H1 (cell line): ENCODE measurements at places on chromosomes 2 and 18.

DNA sequence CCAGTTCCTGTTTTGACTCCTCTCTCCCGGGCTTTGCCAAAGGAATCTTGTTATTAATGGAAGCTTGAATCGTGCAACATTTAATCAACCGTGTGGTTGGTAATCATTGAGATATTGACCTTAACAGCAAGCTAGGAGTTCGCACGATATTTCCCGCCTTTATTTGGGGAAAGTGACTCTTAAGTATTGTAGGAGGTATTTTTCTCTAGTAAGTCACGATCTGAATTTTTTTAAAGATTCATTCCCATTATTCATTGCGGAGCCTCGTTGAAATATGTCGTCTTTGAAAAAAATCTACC is 663 bp downstream of the NUP35 start:
- no peak for DNase-seq

GRCh38 chr18:58951986-58952702 is 87.5 kb downstream of the ZNF532 start:
- DNase-seq: no peak

- DNase-seq: no peak
These were observed 816.2 kb downstream of the MBD2 start for GRCh38 chr18:53408271-53408670.

DNA sequence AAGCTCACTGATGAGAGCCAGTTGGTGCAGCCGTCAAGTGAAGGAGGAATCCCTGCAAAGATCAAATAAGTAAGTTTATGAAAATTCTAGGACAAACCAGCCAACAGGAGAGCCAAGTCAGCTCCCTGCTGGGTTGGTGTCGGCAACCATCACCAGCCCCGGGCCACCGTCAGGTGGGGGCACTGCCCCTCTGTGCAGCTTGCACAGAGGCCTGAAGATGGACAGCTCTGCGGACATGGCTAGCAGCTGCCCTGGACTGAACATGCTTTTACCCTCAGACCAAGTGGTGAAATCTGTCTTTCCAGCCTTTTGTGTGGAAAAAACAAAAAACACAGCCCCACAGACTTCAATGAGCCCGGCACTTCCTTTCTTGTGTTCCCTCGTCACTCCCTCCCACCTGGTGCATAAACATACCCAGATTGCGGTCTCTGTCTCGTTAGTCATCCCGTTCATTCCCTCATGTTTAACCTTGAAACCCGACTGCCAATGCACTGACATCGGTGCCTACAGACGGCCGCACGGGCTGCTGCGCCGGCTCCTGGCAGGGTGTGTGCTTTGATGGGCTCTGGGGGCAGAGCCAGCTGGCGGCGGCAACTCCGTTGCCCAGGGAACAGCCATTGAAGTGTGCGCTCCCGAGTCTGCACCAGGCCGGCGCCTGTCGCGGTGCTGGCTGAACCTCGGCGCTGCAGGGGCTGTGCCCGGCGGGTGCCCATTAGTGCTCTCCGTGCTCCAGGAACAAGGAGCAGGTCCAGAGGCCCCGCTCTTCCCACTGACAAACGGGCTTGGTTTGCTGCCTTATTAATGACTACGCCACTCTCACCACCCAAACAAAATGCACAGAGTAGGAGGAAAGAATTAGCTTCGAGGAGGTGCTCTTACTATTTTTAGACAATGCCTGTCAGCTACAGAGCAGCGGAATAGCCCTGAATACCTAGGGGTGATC is 95.3 kb downstream of the EIPR1 start:
- no peak for DNase-seq
